ENCODE measurements at places on chromosomes 16 and 17.

GRCh38 chr17:72804949-72805707 is 287.4 kb downstream of the SLC39A11 start:
- H3K27ac ChIP-seq: no peak overlapping the region
- H3K36me3 ChIP-seq: no peaks in the 10 kb centered on the region
- H3K4me1 ChIP-seq: no peaks in the 10 kb centered on the region
- no peak overlapping the region for H3K4me3 ChIP-seq
- DNase-seq: no peak

DNA sequence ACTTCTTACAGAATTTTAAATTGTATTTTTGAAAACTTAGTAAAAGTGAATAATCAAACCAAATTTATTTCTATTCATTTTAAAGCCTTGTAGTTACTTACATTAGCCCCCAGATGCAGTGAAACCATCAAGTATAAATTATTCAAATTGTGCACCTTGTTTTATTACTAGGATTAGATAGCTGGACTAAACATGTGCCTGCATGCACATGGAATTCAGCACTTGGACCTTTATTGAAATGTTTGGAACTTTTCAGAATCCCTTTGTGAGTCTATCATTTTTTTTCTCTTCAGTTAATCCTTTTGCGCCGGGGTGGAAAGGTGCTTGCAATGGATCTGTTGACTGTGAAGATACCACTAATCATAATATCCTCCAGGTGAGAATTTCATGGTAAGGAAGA is 4.7 kb downstream of the ZPBP2 start:
- H3K36me3 ChIP-seq: no peaks in the 10 kb centered on the region
- no peak overlapping the region for H3K27ac ChIP-seq
- H3K27me3 ChIP-seq: no peaks in the 10 kb centered on the region

DNA sequence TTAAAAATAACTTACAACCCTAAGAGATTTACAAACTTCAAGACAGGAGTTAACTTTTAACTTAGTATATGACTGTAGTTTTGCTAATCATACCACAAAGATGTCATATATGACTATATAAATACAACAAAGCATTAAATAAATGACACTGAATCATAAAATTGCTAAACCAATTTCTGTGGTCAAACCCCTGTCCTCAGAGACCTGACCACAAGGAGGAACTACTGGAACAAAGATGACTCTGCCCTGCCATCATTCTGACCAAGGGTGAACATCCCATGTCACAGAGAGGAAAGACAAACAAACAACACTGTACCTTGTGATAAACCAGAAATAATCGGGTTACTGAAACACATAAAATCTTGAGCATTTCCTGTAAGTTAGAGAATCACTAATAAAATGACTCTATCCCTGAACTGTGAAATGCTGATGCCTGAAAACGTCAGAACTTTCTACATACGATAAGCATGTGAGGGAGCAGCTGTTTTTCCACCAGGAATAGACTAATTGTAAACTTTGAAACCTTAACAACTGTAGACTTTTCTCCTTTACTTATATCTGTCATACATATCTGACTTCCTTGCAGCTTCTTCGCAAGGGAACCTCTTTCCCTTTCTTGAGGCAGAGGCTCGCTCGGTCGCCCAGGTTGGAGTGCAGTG is 47.9 kb downstream of the WDR59 start:
- no peak overlapping the region for H3K27ac ChIP-seq
- peaks cover 10% of the 10 kb centered on the region for H3K36me3 ChIP-seq
- DNase-seq: peak; percentile 50
- 0 out of 2 replicates have a peak, but pooled peaks cover 4% of the 10 kb centered on the region for H3K4me1 ChIP-seq
- H3K4me3 ChIP-seq: no peak overlapping the region

DNA sequence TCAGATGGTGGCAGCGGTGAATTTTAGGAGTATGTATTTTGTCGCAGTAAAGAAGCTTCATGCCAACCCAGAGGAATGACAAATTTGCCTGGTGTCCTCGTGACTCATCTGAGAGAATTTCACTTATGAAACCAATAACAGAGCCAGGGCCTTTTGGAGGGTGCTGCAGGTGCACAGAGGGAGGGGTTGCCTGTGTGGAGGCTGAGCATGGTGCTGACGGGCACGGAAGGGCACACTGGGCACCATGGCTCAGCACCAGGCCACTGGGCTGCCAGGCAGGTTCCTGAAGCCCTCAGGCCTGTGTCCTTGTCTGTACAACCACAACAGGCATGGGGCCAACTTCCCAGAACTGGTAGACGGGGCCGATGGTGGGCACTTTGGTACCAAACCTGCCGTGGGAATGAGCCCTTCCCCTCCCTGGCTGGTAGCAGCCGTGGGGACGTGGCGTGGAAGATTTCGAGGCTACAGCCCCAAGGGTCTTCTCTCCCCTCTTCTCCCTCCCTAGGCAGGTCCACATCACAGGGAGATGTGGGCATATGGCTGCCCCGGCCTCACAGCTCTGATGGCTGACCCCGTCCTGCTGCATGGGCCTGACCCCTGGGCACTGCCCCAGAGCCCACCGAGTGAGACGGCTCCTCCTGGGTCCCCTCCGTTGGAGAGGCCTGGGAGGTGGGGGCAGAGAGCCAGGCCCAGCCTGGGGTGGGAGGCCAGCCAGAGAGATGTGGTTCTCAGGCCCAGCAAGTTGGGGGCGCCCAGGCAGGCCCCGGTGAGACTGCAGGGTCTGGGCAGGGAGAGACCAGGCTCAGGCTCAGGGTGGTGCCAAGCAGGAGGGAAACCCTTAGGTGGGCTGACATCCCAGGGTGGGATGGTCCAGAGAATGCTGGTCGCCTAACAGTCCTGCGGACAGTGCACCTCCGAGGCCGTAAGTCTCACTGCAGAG is 30.2 kb upstream of the ZNF469 start:
- no peaks in the 10 kb centered on the region for H3K4me1 ChIP-seq
- H3K36me3 ChIP-seq: no peaks in the 10 kb centered on the region
- no peak overlapping the region for H3K27ac ChIP-seq
- DNase-seq: no peak
- H3K27me3 ChIP-seq: no peaks in the 10 kb centered on the region
